ENCODE measurements at places on chromosomes 6 and 20.

DNA sequence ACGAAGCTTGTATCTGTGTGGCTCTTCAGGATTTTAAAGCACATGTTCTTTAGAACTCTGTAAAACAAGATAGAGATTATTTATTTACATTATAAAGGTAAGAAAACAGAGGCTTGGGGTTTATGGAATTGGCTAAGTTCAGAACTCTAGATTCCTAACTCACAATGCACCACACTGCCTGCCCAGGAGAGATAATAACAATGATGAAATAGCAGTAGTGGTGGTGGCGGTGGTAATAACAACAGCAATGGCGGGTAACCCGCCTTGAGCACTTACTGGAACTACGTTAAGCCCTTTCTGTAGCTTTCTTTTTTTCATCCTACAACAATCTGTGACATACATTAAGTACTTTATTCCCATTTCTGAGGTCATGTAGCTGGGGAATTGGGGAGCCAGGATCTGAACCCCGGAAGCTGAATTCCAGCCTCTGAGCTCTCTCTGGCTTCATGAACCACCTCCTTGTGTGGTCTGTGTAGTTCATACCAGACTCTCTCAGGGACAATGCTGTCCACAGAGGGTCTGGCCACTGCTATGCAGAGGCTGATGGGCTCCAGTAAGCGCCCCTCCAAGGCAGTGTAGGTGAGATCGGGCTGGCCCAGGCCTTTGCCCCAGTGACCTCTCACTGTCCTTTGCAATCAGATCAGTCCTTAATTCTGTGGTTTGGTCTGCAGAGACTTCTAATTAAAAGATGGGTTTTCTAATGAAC is 260.9 kb downstream of the SLC24A3 start:
- DNase-seq, result no peak

GRCh38 chr6:40313582-40313981 is 273.6 kb downstream of the LRFN2 start:
- DNase-seq, result no peak

GRCh38 chr6:42409581-42409980 is 42.1 kb downstream of the TRERF1 start:
- DNase-seq, result no peak

DNA sequence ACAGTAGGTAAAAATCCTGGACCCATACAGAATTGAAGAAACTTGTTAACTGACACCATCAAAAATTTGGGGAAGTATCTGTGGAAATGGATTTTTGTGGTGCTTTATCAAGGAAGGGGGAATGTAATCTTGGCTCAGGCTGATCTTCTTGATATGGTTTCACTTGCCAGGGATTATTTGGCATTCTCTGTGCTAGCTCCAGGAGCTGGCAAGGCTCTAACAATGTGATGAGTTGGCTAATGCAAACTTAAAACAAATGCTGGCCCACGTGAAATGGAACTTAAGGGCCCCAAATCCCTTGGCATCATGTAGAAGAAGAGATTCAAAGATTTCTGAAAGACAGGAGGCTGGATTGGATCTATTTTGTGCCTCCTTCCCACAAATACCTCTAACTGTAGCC is 13.1 kb downstream of the KCNS1 start:
- DNase-seq, result no peak

- DNase-seq, result no peak
These were observed 764.9 kb upstream of the MMS22L start for GRCh38 chr6:98047871-98048270.

GRCh38 chr6:141988954-141989705 is 143.6 kb upstream of the GJE1 start:
- peak; percentile 46 for DNase-seq

DNA sequence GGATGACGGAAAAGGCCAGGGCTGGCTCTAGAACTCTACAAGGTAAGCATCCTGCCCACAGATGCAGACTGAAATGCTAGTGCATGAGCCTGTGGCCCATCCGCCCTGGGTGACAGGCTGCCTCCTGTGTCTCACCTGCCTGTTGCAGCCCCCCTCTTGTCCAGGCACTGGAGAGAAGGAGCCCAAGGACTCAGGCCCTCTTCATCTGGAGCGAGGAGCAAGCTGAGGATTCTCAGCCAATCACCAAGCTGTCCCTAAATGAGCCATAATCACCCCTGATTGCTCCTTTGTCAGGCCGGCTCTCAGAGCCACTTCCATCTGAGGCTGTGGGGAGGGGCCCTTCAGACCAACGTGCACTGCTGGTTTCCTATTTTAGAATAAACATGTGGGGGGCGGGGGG is 10.0 kb upstream of the SLC32A1 start:
- DNase-seq, result no peak

GRCh38 chr6:106787327-106788196 is 158.2 kb downstream of the QRSL1 start:
- no peak for DNase-seq

DNA sequence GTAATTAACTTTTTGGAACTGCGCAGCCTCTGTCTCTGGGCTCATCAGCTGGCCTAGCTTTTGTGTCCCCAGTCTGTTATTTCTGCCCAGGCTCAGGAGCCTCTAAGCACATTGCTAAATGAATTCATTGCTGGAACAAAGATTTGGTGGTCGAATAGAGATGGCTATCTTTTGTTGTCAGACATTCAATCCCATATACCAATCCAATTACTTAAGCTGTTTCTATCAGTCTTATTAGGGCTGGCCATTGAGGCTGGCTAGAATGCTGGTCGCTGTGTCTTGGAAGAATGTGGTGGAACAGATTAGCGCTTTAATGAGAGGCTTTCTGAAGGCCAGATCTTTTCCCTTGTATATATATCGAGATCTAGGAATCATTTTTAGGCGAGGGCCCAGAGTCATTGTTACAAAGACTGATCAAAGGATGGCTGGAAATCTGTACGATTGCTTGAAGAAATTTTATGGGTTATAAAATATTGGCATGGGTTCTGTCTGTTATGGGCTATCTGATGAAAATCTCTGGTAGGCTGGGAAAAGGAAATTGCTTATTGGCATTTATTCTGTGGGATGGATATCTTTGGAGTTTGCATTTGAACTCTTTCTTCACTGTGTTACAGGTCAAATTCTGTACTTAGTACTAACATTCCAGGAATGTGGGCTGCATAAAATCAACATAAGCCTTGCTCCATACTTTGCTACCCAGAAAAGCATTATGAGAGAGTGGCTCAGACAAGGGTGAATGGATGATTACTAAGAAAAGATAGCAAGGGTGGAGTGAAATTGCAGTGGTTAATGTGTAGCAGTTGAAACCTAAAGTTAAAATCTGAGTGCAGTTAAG is 34.8 kb upstream of the JAG1 start:
- no peak for DNase-seq

- peak; percentile 69 for DNase-seq
These were observed at the start of gene PLCB4 for GRCh38 chr20:9068841-9069663. PLCB4 (plus strand) TSS chr20:9069087; CDS start chr20:9307815, 238,728 bp downstream.

GRCh38 chr6:130282234-130282995 is 59.7 kb upstream of the SAMD3 start:
- no peak for DNase-seq

- DNase-seq, result no peak
These were observed 94.1 kb downstream of the DACT2 start for GRCh38 chr6:168225471-168225911.

- no peak for DNase-seq
These were observed 386.4 kb upstream of the MMS22L start for GRCh38 chr6:97669191-97670031.

DNA sequence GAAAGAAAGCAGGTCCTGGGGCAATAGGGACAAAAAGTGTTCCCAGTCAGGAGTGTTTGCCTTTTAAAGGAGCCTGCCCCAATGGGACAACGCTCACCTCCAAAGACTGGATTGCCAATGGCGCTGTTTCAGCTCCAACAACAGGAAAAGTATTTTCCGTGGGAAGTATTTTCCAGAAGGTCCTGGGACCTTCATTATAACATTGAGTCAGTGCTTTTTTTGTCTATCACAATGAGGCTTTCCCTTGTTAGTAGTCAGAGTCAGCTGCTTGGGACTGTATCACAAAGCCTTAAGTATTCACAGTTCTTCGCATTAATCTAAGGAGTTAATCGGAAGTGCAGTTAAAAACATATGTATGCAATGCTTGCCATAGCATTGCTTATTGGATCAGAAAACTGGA is 17.3 kb downstream of the TRAF3IP2 start:
- no peak for DNase-seq

DNA sequence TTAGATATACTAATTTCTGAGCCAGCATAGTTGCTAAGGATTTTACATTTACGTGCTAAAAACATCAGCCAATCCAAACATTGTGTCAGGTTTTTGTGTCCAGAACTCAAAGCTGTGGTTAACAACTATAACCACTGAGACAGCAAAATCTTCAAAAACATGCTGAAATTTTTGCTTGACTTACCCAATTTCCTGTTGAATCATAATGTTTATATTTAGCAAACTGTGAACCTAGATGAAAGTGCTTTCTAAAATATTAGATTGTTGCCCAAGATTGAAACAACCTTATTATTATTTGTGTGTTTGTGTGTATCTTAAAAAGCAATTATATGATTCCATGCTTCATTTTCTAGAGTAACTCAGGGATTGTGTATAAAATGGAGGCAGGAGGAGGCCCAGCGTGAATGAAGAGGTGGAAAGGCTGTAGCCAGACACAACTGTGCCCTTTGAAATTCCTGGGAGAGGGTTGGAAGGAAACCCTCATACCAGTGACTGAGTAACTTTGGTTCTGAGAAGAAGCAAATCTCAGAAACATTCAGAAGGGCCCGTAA is 48.0 kb downstream of the ARMC2 start:
- DNase-seq, result peak; percentile 27

- DNase-seq, result no peak
These were observed 43.7 kb upstream of the SYNJ2 start for GRCh38 chr6:157937916-157938315.

DNA sequence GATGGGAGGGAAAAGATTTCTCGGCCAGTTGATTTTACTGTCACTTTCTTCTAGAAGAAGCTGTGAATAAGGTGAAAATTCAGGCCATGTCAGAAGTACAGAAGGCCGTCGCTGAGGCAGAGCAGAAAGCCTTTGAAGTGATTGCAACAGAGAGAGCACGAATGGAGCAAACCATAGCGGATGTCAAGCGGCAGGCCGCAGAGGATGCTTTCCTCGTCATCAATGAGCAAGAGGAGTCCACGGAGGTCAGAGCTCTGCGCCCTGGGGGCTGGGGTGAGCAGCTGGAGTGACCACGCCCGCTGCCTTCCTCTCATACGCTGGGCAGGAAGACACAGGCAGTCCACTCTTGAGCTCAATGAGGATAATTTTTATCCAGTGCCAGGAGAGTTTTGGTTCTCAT is 21.8 kb upstream of the C20orf144 start:
- DNase-seq, result no peak

GRCh38 chr6:163338671-163339405 is 75.7 kb upstream of the QKI start:
- DNase-seq, result no peak

- peak; percentile 40 for DNase-seq
These were observed 34.8 kb downstream of the IYD start for GRCh38 chr6:150403458-150404246.

GRCh38 chr6:35475573-35475972 is 7.4 kb downstream of the RPL10A start:
- DNase-seq, result no peak

DNA sequence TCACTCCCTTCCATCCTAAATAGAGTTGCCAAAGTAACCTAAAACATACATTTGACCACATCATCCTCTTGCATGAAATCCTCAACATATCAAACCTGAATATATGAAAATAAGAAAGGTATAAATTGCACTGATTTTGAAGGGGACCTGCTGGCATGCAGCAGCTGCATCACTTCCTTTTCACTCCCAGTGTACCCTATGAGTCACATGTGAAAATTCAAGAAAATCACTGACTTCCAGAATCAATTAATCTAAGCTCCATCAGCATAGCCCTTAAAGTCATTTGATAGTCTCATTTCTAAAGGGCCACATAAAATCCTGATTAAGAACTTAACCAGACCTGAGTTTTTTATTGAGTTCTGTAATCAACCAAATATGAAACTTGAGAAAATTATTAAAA is 24.3 kb downstream of the SNX14 start:
- DNase-seq, result no peak

- no peak for DNase-seq
These were observed 146.0 kb downstream of the PHACTR3 start for GRCh38 chr20:59750209-59750840.

- DNase-seq, result no peak
These were observed 49.0 kb downstream of the CPXM1 start for GRCh38 chr20:2751347-2751877.

DNA sequence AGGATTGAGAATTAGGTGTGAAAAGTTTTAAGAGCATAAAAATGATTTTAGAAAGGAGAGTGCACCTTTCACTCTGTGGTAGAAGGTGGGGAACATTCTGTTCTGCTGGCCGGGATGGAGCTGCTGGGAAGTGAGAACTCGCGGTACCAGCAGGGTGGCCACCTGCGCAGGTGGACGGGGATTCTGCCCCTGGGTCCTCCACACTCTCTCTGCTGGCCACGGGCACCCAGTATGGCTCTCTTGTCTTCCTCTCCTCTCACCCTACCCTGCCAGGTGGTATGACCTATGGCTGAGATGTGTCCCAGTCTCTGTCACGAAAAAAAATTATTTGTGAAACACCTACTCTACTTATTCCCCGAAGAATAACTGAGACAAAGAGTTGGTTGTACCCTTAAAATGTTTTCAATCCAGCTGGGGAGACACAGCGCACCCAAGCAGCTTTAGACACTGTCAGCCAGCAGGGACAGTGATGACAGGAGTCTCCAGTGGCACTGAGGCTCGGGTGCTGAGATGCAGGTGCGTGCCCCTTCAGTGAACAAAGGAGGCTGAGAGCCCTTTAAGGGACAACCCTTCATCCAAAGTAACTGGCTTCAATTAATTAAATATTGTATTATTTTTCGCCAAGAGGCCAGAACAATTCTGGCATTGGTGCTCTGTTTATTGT is 195.4 kb downstream of the TBXT start:
- DNase-seq, result no peak

- no peak for DNase-seq
These were observed 44.8 kb upstream of the RNGTT start for GRCh38 chr6:89008001-89008814.

DNA sequence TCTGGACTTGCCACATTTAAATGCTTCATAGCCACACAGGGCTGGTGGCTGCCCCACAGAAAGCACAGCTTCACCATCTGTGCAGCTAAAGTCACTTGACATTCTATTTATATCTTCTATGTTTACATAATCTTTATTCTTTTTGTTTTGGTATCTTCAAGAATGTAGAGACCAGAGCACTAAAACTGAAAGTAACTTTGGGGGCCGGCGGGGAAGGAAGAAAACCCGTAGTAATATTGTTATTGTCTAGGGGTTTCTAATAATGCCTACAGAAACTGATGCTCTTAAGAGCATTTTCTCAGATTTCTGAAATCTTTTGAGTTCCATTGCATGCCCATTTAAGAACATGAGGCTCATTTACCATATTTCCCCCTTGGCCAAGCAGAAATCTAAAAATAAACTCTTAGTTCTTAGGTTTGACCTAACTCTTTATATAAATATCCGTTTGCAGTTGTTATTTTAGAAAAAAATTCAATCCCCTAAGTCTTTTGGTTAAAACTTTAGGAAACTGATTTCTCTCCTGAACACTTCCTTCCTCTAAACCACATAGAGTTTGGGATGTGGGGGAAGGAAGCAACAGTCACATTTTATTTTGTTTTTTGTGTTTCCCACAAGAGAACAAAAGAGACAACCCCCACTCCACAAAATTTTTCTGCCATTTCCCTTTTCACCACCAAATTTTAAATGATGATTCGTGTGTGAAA is 207.6 kb downstream of the OGFRL1 start:
- DNase-seq, result no peak

Measured in NCI-H460 (cell line).